Tibial nerve (tissue), 4 donors: ENCODE measurements at places on chromosomes 1 and 21. TPM values are rescaled to one million over a fixed set of nuclear protein-coding genes. Genes with fewer than 3 reads are reported as not detected.

Gene NCAM2
- total RNA-seq, result 22.0 TPM

GRCh38 chr1:12167493-12168429 is 970 bp downstream of the TNFRSF1B start:
- no peak for DNase-seq

DNA sequence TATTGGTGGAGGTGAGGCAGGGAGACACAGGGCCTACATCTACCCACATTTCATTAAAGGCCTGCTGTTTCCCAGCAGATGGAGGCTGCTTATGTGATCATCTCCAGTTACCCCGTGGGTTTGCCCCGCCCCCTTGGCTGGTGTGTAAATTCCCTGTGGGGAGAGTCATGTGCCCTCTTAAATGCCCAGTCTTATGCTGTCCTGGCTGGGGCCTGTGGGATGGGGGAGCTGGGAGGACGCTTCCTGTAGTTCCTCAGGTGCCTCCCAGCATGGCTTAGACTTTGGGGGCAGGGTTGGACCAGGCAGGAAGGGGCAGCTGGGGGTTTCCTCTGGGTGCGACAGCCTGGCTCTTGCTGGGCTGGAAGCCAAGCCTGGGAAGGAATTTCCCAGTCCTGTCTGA is 15.5 kb upstream of the CITED4 start:
- peak; percentile 44 for DNase-seq

Gene CLCA4
- total RNA-seq, result not detected

- DNase-seq, result no peak
Observed at GRCh38 chr21:16082038-16082816, 352.4 kb downstream of the USP25 start.

GRCh38 chr1:221724931-221725605 is 16.8 kb downstream of the DUSP10 start:
- DNase-seq, result no peak

GRCh38 chr21:41641821-41642701 is 124.8 kb downstream of the RIPK4 start:
- DNase-seq, result peak; percentile 43

Gene CLEC20A
- 1.5 TPM for total RNA-seq

Gene C4BPA
- not detected for total RNA-seq

DNA sequence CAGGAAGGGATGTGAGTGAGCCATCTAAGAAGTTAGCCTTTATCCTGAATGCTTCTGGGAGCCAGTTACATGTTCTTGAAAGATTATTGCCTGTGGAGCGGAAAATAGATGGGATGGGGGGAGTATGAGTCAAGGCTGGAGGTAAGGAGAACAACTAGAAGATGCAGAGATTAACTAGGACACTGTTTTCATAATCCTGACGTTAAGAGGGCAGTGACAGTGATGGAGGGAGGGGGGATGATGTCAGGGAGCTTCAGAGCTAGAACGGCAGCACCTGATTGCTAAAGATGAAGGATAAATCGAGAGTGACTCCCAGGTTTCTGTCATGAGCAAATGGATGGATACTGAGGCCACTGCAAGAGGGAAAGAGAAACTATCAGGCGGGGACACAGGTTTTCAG is 10.0 kb upstream of the RCSD1 start:
- no peak for DNase-seq

DNA sequence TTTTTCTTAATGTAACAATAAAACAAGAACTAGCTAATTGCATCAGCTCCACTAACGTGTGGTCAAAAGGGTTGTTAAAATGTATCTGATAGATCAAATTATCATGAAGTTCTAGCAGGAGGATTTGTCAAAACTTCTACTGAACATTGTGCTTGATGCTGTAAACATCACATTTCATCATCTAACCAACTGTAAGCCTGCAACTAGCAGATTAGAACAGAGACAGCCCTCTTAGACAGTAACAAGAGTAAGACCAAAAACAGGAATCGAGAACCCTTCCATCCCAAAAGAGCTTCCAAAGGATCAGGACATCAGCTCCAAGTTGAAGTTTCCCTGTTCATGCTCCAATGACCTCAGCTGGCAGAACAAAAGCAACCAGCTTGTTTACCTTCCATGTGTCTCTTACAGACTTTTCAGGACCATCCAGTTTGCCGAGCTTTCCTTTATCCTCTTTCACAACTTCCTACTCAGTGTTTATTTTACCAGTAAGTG is 44.6 kb downstream of the NIBAN1 start:
- no peak for DNase-seq

- DNase-seq, result no peak
Observed at GRCh38 chr1:6360517-6361070, 33.0 kb downstream of the ACOT7 start.

GRCh38 chr21:38863291-38863690 is 57.6 kb downstream of the ETS2 start:
- DNase-seq, result no peak

DNA sequence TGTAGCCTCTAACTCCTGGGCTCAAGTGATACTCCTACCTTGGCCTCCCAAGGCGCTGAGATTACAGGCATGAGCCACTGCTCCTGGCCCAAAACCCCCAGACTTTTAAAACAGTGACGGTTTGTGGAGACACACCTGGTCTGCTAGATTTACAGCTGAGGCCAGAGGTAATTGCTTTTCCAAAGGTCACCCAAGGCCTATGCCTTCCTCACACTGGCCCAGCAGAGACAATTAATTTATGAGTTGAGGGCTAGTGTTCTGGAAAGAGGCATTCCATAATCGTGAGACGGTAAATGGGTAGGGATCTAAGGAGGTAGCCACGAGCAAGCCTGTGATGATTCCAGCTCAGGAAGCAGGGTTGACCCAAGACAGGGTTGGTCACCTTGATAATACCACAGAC is 12.4 kb upstream of the PARP1 start:
- no peak for DNase-seq

Gene OLFML2B
- total RNA-seq, result 18.6 TPM

Gene FALEC
- not detected for total RNA-seq

GRCh38 chr1:92944901-92945747 is 16.1 kb downstream of the DIPK1A start:
- DNase-seq, result no peak

DNA sequence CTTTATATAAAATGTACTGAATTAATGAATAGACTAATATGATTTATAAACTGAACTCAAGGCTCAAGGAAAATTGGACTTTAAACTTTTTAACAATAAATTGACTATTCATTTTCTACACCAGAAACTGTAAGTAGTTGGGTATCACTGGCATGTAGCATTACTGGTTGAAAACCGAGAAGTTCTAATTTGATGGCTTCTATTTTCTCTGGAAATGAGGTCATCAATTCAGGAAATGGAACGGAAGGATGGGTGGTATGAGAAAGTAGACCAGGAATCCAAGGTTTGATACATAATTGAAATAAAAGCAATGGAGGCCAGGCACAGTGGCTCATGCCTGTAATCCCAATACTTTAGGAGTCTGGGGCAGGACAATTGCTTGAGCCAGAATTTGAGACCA is 50.4 kb downstream of the RERE start:
- DNase-seq, result no peak

Gene RORC
- total RNA-seq, result not detected

DNA sequence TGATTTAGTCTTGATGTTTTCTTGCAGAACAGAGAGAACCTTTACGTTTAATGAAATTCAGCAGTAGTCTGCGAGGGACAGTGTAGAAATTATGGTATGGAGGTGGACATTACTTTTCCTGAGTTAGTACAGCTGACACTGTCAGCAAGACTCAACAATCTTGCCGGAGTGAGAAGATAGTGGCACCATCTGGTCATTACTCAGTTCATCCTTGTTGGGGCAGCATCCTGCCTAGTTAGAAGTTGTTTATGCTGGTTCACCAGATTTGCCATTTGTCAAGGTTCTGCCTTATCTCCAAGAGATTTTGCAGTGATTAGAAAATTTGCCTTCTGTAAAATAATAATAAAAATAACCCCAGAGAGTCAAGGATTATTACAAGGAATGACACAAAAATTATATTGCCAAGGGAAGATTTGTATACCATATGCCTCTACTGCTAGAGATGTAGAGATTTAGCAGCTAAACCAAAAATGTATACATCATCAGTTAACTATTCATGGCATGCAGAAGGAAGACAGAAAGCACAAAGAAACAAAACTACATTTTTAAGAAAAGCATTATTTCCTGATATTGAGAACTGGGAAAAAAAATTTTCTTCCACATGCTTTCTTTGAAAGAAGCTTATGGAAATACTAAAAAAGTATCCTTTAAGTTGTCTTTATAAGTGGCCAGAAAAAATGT is 1967.4 kb downstream of the NCAM2 start:
- DNase-seq, result no peak

Gene OR2M5
- not detected for total RNA-seq

DNA sequence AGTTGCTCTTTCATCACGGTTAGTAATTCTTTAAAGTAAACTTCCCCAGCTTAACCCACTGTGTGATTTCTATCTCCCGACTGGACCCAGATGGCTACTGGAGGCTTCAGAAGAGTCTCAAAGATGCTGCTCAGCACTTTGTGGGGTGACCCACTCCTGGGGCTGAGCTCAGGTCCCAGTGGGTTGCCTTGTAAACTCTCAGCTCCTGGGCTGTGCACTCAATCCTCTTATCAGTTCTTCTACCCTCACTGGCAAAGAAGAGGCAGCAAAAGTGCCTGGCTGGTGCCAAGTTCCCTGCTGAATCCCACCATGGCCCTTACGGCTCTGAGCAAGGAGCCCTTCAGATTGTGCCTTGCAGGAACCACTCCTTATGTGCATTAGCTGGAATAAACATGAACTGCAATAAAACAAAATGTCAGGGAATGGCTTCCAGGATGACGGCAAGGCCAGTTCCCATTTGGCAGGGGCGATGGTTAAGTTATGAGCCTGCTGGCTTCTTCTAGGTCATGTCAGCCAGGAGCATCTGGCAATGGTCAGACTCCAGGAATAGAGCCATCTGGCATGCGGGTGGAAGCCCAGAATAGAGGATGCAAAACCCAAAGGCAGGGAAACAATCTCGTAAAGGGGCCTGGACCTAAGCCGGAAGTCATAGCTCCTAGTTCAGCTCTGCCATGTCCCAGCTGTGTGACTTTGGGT is 6.8 kb downstream of the MYOC start:
- peak; percentile 55 for DNase-seq

DNA sequence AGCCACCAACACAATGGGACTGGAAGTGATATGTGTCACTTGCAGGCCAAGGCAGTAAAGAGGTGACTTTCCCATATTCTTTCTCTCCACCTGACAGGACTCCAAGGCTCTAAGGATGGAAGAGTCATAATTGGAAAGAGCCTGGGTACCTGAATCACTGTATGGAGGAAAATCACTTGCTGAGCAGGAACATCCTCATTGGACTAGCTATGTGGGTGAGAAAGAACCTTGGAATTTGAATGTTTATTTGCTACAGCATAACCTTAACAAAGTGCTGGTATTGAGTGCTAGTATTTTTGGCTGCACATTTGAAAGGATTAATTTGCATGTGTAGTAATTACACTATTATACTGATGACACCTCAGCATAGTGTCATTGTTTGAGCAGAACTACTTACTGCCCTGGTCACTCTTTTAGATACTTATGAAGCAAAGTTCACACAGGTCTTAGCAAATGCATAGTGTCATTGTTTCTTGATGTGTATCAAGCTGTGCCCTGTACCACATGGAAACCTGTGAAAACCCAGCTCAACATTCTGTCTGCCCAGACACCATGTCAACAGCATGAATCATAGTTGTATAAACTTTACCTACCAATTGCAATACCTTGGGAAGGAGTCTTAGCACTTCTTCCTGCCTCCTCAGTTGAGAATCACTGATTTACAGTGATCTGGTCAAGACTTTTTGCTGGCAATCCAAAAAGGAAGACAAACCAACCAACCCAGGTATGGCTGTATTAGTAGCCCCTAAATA is 5.1 kb upstream of the S100A10 start:
- DNase-seq, result no peak
